ENCODE measurements at places on chromosomes 2 and 18. TPM values are rescaled to one million over a fixed set of nuclear protein-coding genes. Genes with fewer than 3 reads are reported as not detected.

GRCh38 chr2:196607073-196607472 lies 32.4 kb upstream of the CCDC150 start:
- DNase-seq, result no peak

GRCh38 chr18:53984021-53984420 lies 240.4 kb downstream of the MBD2 start:
- no peak for DNase-seq

DNA sequence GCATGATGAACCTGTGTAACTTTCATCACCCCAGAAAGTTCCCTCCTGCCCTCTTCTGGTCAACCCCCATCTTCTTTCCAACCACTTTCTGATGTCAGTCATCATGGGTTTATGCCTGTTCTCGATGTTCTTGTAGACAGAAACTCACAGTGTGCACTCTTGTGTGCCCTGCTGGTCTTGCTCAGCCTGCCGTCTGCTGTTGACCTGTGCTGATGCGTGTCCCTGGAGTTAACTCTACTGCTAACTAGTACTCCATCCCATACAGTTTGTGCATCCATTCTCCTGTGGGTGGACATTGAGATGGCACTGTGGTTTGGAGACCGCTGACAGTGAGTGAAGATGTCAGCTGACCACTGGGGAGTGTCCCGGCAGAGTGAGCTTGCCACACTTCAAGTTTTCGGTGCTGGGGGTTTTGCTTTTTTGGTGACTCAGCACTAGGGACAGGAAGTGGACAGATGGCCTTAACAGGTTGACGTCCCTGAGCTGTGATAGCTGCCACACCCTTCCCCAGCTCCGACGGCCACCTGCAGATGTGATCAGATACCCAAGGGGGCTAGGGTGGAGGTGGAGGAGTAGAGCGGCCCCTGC lies 14.8 kb downstream of the KLHL29 start:
- no peak for DNase-seq

- peak; percentile 54 for DNase-seq
Measured at GRCh38 chr18:55838841-55839240, 250.8 kb upstream of the TCF4 start.

GRCh38 chr2:98467082-98467536 lies 22.5 kb downstream of the INPP4A start:
- no peak for DNase-seq

GRCh38 chr2:9003616-9004337 lies at the start of gene MBOAT2:
Gene MBOAT2, minus strand, starts transcription at chr2:9003684. Its CDS starts 70 bp downstream, at chr2:9003614.
- DNase-seq, result peak; percentile 80

- peak; percentile 83 for DNase-seq
Measured at GRCh38 chr2:53130441-53130943, 637.1 kb upstream of the CHAC2 start.

DNA sequence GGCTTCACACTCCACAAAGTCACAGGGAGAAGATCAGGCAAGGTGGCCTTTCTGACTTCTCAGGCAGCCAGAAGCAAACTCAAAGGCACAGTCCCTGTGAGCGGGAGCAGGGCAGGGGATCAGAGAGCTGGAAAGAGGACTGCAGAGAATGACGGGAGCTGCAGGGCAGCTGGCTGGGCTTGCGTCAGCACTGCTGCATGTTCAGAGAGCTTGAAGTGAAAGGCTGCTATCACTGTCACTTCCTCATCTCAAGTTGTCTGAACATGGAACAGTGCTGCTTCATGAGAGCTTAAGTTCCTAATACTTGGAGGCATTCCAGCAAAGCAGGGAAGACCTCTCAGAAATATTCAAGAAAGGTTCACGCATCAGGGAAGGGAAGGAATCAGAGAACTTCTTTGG lies 20.4 kb downstream of the TGFBRAP1 start:
- DNase-seq, result no peak

DNA sequence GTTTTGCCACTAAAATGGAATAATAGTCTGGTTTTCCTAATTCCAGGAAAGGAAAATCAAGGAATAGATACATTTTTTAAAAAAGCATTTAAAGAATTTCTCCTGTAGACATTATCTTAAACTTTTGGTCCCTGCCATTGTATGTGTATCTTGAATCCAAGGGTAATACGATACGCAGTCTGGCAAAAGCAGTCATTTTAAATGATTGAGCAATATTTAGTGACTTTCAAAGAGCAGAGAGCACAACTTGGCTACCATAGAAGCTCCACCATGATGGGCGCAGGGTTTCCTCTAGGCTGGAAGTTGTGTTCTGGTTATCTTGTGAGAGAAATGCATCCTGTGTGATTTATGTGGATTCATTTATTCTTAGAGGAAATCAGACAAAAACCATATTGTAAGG lies 92.9 kb downstream of the NEDD4L start:
- DNase-seq, result no peak

- DNase-seq, result no peak
Measured at GRCh38 chr2:3459185-3460015, 59.9 kb downstream of the ADI1 start.

GRCh38 chr18:3623769-3624545 lies 174.0 kb downstream of the TGIF1 start:
- DNase-seq, result peak; percentile 99

DNA sequence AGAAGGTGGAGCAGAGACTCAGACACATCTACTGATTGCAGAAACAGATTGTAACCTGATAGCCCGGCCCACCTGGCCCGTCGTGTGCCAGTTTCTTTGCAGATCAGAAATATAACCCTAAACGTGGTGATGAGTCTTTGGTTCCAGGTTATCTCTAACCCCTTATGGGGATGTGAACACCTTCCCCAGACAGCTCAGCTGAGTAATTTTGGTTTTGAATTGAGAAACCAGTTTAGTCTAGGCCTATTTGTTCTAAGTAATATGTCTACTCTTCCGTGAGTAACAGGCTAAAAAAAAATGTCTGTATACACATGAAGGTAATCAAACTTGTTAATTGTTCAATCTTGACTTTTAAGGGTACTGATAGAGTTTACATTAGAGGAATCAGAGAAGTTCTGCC lies 35.7 kb downstream of the RASGRP3 start:
- no peak for DNase-seq

- DNase-seq, result no peak
Measured at GRCh38 chr2:237352279-237352845, 61.6 kb downstream of the COL6A3 start.

GRCh38 chr18:286515-287310 lies 18.9 kb upstream of the THOC1 start:
- no peak for DNase-seq

GRCh38 chr2:240423788-240424191 lies 11.7 kb upstream of the GPC1 start:
- DNase-seq, result no peak

DNA sequence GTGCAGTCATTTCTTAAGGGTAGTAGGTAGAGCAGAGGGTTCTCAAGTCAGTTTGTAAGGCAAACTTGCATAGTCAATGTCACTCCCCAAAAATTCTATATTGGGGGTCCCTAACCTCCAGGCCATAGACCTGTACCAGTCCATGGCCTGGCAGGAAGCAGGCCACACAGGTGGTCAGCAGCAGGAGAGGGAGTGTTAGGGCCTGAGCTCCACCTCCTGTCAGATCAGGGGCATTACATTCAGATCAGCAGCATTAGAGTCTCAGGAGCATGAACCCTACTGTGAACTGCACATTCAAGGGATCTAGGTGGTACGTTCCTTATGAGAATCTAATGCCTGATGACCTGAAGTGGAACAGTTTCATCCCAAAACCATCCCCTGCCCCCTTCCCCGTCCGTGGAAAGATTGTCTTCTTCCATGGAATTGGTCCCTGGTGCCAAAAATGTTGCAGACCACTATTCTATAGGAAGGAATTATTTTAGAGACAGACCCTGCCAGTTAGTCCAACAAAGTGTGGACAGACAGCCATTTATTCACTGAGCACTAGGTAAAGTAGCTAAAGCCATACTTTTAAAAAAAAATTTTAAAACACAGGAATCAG lies 6.7 kb downstream of the COA5 start:
- peak; percentile 42 for DNase-seq

DNA sequence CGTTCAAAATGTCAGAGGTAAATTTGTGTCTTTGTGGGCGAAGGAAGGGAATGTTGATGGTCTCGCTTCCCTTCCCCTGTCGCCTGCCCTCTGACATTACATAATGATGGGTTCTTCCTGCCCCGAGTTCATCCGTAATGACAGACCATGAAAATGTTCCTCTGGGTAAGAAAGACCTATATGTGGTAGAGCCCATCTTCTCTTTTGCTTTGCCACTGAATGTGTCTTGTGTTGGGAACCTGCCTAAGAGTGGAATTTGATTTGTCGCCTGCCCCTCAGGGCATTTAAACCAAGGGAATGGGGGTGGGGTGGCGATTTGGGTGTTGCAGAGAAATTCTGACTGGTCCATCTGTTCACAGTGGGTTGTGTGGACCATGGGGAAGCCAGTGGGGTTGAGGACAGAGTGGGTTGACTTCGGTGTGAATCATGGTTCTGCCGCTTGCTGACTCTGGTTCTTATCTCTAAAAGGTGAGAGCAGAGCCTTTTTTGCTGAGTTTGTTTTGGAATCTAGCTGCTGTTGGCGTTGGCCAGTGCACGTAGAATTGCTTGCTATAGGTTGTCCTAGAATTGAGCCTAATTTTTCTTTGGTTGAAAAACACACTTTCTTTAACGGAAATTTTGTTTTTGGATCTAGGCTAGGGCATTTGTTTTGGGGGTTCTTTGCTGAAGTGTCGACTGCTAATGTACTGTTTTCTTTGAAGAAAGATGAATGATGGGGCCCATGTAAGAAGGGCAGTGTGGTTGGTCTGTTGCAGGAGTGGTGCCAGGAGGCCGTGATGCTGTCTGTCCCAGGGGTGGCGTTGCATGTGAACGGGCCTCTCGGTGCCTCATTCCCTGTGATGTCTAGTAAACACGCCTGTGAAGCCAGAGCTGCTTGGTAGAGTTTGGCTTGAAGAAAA lies 1.3 kb downstream of the INPP4A start:
- no peak for DNase-seq

DNA sequence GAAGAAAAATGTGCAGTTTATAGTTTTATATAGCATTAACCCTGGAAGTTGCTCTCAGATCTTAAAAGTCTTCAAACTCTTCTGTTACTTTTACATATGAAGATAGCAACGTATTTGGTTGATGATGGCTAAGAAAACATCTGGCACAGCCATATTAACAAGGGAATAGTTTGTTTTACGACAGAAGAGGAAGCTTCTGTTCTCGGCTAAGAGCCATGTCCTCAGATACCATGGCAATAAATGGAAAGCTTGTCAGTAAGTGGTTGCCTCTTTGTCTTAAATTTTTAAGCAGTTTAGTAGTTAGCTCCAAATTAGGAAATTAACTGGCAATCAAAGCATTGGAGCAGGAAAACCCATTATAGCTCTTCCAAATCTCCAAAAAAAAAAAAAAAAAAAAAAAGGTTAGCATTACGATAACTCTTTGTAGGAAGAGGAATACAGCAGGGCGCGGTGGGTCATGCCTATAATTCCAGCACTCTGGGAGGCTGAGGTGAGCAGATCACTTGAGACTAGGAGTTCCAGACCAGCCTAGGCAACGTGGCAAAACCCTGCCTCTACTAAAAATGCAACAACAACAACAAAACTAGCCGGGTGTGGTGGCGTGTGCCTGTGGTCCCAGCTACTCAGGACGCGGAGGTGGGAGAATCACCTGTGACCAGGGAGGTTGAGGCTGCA lies 4.5 kb upstream of the STON1 start:
- DNase-seq, result no peak

The SCN1A gene
- total RNA-seq, result 0.02 TPM

The PSTPIP2 gene
- total RNA-seq, result 3.2 TPM

The SERPINE2 gene
- 135 TPM for total RNA-seq

The KIAA2012 gene
- total RNA-seq, result not detected

The PID1 gene
- 4.6 TPM for total RNA-seq

The CD207 gene
- not detected for total RNA-seq

The ANO7 gene
- total RNA-seq, result 0.53 TPM

The IHH gene
- not detected for total RNA-seq

The KCNIP3 gene
- 1.6 TPM for total RNA-seq

All from HT1080 (cell line).